T1000 (cell line): ENCODE measurements at places on chromosomes 13 and 19.

DNA sequence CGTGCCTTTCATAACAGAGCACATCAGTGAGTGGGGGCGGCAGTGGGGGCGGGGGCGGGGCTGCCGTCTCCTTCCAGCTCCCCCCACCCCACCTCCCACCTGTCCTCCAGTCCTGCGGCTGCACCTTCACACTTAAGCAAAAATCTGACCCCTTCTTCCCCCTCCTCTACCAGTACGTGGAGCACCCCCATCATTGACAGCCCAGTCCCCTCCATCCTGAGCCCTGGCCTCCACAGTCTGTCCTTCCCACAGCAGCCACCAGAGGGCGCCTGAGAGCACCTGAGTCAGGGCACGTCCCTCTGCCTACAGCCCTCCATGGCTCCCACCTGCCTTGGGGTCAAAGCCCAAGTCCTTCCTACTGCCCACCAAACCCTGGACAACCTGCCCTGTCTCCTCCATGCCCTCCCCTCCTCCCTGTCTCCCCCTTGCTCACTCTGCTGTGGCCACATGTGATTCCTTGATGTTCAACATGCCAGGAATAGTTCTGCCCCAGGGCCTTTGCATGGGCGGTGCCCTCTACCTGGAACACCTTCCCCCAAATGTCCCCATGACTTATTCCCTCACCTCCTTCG lies 4.0 kb downstream of the EBI3 start:
- no peak for DNase-seq

GRCh38 chr13:100848304-100848703 lies 173.7 kb upstream of the TMTC4 start:
- DNase-seq: no peak

- DNase-seq: no peak
Observed at GRCh38 chr13:30668312-30668711, 50.6 kb downstream of the USPL1 start.

DNA sequence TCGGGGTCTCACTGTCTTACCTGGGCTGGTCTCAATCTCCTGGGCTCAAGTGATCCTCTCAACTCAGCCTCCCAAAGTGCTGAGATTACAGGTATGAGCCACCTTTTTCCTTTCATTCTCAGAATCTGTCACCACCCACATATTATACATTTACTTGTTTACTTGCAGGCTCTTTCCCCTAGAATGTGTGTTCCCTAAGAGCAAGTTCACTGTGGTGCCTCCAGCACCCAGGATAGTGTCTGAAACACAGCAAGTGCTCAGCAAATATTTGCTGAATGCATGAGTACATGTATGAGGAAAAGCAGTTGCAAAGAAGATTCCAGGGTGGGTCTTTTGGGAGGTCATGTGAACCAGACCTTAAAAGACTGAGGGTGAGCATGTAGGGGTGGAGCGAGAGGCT lies 96.8 kb downstream of the RGCC start:
- no peak for DNase-seq

GRCh38 chr19:7408251-7408650 lies 59.5 kb downstream of the ARHGEF18 start:
- no peak for DNase-seq

DNA sequence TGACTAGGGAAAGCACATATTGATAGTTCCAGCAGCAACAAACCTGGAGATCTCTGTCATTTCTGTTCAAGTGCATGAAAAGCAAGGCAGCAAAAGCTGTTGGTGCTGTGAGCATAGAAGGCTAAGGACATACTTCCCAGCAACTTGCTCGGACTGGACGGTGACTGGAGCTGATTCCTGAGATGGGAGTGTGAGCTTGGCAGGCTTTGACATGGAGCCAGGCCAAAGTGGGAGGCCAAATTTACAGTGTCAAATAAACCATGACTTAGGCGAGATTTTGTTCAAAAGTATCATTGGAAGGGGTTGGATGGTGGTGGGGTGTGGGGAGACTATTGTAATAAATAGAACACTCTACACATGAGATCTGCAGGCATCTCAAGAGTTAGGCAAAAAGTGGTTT lies 5.9 kb upstream of the ARGLU1 start:
- no peak for DNase-seq

- DNase-seq: no peak
Observed at GRCh38 chr13:90222758-90223157, 1124.7 kb upstream of the MIR17HG start.

DNA sequence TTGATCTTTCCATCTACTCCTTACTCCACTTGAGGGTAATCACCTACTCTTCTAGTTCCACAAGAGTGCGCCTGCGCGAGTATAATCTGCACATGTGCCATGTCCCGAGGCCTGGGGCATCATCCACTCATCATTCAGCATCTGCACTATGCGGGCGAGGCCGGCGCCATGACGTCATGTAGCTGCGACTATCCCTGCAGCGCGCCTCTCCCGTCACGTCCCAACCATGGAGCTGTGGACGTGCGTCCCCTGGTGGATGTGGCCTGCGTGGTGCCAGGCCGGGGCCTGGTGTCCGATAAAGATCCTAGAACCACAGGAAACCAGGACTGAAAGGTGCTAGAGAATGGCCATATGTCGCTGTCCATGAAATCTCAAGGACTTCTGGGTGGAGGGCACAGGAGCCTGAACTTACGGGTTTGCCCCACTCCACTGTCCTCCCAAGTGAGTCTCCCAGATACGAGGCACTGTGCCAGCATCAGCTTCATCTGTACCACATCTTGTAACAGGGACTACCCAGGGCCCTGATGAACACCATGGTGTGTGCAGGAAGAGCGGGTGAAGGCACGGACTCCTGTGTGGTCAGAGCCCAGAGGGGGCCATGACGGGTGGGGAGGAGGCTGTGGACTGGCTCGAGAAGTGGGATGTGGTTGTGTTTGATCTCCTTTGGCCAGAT lies 2.7 kb upstream of the KLK2 start:
- DNase-seq: no peak

- DNase-seq: no peak
Observed at GRCh38 chr13:30071969-30072817, 221.8 kb upstream of the UBL3 start.
